GOT3 (cell line): ENCODE measurements at places on chromosomes 1 and 21.

DNA sequence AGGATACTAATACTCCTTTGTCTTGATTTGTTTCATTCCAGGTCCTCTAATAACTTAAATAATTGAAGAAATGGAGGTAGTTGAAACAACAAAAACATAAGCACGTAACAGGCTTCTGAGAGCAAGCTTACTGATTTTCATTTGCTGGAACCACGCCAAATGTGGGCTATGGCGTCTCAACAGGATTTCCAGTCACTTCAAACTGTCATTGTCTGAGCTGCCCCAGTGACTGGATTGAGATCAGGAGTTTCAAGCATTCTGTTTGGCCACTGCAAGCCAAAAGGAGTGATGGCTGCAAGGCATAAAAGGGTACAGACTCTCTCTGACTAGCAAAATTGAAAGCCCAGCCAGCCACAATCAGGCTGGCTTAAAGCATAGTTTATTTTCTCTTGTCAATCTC is 289.9 kb downstream of the DPYD start:
- no peak for DNase-seq

DNA sequence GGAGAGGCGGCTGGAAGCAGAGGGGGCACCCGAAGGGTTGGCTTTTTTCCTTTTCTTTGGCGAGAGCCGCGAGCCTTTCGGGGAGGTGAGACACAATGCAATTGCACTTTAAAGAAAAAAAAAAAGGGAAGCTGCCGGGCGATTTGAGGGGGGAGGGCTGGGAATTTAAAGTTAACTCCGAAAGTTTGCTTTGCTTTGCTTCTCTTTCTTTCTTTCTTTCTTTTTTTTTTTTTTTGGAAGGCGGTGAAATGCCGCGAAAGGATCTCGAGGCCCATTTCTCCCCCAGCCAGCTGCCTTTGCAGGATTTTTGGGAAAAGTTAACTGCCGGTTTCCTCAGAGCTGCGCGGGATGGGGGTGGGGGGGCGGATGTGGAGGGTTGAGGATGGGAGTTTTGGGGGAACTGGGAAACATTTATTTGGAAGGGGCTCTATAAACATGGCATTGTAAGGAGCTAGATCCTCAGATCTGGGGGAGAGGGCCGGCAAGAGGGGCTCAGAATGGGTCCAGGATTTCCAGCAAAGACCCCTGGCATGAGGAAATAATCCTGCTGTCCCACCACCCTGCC is 997 bp downstream of the ZNF362 start:
- DNase-seq, result no peak

GRCh38 chr1:23339632-23340031 is 4.5 kb downstream of the HNRNPR start:
- DNase-seq, result no peak

DNA sequence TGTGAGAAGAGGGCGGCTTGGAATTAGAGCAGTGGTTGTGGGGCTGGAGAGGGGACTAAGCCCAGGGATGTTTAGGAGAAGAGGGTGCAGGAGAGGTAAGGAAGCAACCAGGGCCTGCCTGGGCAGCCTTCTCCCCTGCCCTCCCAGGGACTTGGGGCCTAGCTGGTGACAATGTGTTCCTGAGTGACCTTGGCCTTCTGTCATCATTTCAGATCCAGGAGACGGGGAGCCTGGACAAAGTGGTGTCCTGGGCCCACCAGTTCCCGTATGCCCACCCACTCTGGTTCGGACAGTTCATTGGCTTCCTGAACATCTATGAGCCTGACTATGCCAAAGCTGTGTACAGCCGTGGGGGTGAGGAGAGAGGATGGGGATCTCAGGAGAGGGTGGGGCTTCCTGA is 11.8 kb downstream of the CYP4B1 start:
- DNase-seq, result no peak

- DNase-seq, result no peak
These were observed 22.7 kb downstream of the RIT1 start for GRCh38 chr1:155888481-155888880.

- no peak for DNase-seq
These were observed 84.4 kb downstream of the STUM start for GRCh38 chr1:226632922-226633351.

- DNase-seq, result no peak
These were observed 2.4 kb downstream of the S100A5 start for GRCh38 chr1:153538315-153538821.

DNA sequence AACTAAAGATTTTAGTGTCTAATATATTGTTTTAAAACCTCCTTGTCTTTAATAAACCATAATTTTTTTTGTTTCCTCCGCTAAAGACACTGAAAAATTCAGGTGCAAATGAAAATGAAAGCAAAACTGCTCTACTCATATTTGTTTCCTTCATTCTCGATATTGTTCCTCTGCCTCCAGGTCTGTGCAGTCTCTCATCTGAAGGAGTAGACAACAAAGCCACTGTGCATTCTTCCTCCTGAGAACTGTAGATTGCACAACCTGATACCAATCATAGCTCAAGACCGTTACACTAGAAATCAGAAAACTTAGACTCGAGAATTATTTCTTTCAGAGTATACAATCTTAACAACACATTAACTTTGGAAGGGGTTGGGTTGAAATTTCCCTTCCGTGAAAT is 373.1 kb upstream of the CXADR start:
- no peak for DNase-seq

GRCh38 chr1:220810963-220811362 is 24.2 kb downstream of the MTARC1 start:
- DNase-seq, result no peak

DNA sequence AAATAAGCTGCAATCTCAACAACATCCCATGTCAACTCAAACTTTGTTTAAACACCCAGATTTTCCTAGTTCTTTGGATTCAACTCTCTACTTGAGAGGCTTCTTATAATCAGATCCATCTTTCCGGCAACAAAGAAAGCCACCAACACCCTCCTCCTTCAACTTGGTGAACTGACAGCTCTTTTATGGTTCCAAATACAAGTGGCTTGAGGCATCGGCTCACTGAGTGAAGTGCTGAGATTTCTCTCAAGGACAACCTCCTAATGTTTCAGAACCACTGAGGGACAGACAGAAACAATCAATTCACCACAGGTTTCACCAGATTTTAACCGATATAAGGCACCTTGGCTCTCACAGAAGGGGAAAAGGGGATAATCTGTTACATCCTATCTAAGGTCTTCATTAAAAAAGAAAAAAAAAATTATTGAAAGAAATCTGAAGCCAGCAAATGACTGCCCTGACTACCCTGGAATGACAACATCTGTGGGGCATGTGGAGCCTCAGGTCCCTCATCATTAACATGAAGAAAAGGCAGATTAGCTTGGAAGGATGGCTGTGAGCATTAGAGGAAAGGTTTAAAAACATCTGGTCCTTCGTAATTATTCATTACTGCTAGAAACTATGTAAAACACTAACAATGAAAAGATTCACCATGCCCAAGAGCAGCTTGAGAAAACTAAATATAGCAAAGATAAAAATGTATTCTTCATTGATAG is 50.9 kb downstream of the PTPN14 start:
- no peak for DNase-seq

GRCh38 chr1:33009561-33009960 is 27.1 kb downstream of the AK2 start:
- DNase-seq, result no peak

- DNase-seq, result no peak
These were observed 65.7 kb downstream of the PEX14 start for GRCh38 chr1:10540277-10541005.

GRCh38 chr1:53535846-53536245 is 76.6 kb downstream of the DMRTB1 start:
- no peak for DNase-seq

DNA sequence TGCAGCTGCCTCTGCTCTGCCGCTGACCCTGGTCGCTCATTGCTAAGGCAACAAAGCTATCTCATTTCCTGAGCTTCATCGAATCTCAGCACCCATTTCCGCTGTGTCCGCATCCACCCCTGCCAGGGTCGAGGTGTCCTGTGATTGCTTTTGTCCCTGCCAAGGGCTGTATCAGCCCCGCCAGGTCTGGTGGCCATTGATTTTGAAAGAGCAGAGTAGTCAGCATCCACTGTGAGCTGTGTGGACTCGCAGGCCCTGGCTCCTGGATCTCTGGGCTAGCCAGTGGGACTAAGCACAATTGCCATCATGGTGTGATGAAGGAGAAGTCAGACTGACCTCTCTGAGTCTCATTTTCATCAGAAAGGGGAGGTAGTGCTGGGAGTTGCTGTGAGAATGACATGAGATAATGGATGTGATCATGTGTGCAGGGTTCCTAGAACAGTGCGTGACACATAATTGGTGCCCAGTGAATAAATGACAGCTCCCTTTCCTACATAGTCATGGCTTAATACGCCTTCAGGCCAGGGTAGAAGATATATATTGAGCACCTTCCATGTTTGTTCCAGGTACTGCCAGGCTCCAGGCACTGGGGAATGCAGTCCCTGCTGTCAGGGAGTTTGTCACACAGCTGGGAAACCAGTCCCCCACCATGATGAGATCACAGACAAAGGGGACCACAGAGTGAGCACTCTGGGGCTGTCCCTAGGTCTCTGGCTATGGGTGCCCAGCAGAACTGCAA is 32.1 kb downstream of the NAV1 start:
- no peak for DNase-seq

DNA sequence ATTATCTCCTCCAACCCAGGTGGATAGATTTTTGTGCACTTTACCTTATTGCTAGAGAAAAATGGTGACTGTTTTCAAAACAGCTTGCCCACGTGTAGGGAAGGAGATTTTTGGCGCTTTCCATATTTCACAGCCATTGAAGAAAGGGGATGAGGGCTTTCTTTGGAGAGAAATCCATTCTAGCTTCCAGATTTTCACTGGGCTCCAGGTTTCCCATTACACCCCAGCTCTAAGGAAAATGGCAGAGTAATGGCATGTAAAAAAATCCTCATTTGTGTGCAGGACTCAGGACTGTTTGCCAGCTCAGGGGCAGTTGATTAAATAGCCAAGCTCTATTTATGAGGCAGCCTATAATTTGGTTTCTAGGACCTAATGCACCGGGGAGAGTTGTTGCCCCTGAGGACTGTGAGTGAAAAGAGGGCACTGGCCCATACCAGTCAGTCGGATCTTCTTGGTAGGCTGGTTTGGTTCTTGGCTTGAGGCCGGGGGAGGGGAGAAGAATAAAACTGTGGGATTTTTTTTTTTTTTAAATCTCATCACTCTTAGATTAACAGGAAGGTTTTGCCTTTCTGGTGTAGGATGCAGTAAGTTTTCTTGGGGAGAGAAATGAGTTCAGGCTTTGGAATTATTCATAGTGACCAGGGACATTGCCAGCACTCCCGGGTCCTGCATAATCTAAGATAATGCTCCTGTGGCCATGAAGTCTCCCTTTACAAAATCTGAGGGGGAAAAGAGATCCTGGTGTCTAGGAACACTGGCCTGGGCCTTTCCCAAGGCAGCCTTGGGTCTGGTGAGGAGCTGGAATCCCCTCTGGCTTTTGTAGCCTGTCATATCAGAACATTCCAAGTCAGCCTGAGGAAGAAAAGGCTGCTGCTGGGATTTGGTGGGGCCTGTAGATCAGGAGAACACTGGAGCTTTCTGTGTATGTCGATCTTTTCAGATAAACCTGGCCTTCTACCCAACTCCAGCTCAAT is 1.9 kb upstream of the ARID1A start:
- DNase-seq, result no peak

DNA sequence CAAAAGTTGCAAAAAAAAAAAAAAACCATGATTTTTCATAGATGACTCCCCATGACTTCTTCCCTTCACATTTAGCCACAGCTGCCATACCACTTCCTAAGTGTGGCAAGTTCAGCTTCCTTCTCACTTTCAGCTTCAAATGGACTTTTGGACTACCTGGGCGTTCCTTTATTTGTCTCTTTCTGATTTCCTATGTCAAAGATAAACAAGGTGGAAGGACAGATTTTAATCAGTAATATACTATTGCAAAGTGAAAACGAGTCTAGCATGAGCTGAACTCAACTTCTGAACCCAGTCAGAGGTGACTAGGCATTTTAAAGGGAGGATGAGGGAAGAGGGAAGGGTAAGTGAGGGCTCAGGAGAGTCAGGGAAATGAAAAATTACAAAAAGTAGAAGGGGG is 14.4 kb upstream of the SCCPDH start:
- DNase-seq, result no peak

DNA sequence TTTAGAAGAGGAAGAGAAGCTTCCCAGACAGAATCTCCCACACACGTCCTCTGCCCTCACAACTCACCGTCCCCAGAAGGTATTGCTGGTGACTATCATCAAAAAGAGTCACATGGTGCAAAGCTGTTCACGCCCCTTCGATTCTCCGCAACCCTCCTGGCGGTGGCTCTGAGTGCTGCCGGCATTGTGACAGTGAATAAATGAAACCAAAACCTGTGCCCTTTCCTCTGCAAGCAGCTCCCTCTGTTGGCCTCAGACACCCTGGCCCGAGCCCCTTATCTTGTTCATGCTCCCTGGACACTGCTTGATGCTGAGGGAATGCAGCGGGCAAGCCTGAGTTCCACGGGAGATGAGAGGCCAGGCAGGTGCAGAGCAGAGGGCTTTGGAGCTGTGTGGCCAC is 510.3 kb downstream of the NPHP4 start:
- no peak for DNase-seq

DNA sequence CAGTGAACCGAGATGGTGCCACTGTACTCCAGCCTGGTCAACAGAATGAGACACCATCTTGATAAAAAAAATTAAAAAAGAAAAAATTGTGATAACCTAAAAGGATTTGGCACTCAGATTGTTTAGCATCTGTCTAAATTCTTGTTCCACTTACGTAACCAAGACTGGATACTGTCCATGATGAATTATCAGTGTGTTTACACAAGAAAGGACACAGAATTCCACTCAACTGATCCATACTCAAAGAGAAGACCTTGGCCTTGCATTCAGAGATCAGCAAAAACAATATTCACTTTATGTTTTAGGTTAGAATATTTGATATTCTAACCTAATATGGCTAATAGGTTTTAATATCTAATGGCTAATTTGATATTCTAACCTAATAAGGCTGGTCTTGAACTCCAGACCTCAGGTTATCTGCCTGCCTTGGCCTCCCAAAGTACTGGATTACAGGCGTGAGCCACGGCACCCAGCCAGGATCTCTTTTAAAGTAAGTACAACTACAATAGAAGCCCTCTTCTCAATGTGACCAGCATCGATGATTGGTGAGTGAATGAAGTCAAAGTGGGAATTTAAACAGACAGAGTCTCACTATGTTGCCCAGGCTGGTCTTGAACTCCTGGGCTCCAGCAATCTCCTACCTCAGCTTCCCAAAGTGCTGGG is 43.1 kb upstream of the COX20 start:
- DNase-seq, result no peak

GRCh38 chr21:28538987-28539622 is 453.6 kb downstream of the LTN1 start:
- DNase-seq, result no peak

GRCh38 chr1:89873770-89874169 is 52.9 kb downstream of the LRRC8D start:
- DNase-seq, result no peak

DNA sequence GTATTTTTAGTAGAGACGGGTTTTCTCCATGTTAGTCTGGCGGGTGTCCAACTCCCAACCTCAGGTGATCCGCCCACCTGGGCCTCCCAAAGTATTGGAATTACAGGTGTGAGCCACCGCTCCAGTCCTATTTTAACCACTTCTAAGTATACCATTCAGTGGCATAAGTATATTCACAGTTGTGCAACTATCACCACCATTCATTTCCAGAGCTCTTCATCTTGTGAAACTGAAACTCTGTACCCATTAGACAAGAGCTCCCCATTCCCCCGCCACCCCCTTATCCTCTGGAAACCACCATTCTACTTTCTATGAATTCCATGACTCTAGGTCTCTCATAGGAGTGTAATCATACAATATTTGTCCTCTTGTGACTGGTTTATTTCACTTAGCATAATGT is 40.2 kb upstream of the CAMTA1 start:
- DNase-seq, result no peak

GRCh38 chr1:1194723-1195122 is 11.7 kb downstream of the TNFRSF18 start:
- DNase-seq, result no peak
